Caco-2 (cell line): ENCODE measurements at places on chromosomes 3 and 15. TPM values are rescaled to one million over a fixed set of nuclear protein-coding genes. Genes with fewer than 3 reads are reported as not detected.

DNA sequence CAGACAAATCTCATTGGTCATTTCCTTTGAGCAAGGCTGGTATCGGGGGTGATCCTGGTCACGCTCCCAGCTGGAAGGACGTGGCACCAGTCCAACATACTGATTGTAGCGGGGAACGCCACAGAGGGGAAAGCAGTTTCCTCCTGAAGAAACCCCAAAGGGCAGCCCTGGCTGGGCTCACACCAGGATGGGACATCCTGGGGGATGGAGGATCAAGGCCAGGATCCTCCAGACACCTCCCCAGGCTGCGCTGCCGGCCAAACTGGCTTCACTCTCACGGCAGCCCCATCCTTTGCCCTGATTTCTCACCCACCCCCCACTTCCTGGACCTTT is 36.6 kb downstream of the MUC20 start:
- no peak overlapping the region for H3K27ac ChIP-seq
- H3K27me3 ChIP-seq = no peaks in the 10 kb centered on the region
- H3K4me3 ChIP-seq = no peak overlapping the region
- H3K36me3 ChIP-seq = no peaks in the 10 kb centered on the region

- H3K4me1 ChIP-seq = no peaks in the 10 kb centered on the region
- no peaks in the 10 kb centered on the region for H3K27me3 ChIP-seq
- H3K4me3 ChIP-seq = no peak overlapping the region
- no peaks in the 10 kb centered on the region for H3K36me3 ChIP-seq
- no peak overlapping the region for H3K27ac ChIP-seq
- DNase-seq = no peak
Measured at GRCh38 chr3:53536282-53536681, 41.9 kb downstream of the CACNA1D start.

- no peaks in the 10 kb centered on the region for H3K4me1 ChIP-seq
- no peak overlapping the region for H3K27ac ChIP-seq
- DNase-seq = no peak
- H3K27me3 ChIP-seq = no peaks in the 10 kb centered on the region
- no peaks in the 10 kb centered on the region for H3K36me3 ChIP-seq
Measured at GRCh38 chr15:29034151-29034550, 148.4 kb downstream of the APBA2 start.

DNA sequence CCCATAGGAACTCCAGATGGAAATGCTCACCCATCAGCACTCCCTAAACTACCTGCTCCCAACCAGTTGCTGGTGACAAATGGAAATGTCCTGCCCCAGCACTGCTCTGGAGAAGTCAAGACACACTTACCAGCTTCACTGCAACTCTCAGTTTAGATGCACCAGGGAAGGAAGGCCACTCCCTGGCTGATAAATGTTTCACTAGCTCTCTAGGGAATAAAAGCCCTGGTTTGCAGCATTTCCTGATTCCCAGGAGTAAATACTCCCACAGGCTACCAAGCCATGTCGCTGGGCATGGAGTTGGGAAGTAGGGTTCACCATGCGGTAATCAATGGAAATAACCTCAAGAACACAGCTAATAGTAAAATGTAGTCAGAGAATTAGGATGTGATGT is 112.0 kb upstream of the NEO1 start:
- H3K4me1 ChIP-seq = no peaks in the 10 kb centered on the region
- no peaks in the 10 kb centered on the region for H3K27me3 ChIP-seq
- no peak for DNase-seq
- no peak overlapping the region for H3K4me3 ChIP-seq

GRCh38 chr3:168156479-168156878 is 60.8 kb upstream of the GOLIM4 start:
- no peaks in the 10 kb centered on the region for H3K36me3 ChIP-seq
- no peak overlapping the region for H3K4me3 ChIP-seq
- no peak for DNase-seq
- H3K27me3 ChIP-seq = no peaks in the 10 kb centered on the region
- H3K4me1 ChIP-seq = peaks cover 9% of the 10 kb centered on the region
- H3K27ac ChIP-seq = no peak overlapping the region

RETNLB gene
- total RNA-seq = not detected in 2 replicates

GRCh38 chr3:150384296-150385212 is 23.5 kb upstream of the TSC22D2 start:
- H3K27ac ChIP-seq = no peak overlapping the region
- DNase-seq = no peak
- no peak overlapping the region for H3K4me3 ChIP-seq
- H3K4me1 ChIP-seq = 0 out of 2 replicates have a peak, but pooled peaks cover 2% of the 10 kb centered on the region

DNA sequence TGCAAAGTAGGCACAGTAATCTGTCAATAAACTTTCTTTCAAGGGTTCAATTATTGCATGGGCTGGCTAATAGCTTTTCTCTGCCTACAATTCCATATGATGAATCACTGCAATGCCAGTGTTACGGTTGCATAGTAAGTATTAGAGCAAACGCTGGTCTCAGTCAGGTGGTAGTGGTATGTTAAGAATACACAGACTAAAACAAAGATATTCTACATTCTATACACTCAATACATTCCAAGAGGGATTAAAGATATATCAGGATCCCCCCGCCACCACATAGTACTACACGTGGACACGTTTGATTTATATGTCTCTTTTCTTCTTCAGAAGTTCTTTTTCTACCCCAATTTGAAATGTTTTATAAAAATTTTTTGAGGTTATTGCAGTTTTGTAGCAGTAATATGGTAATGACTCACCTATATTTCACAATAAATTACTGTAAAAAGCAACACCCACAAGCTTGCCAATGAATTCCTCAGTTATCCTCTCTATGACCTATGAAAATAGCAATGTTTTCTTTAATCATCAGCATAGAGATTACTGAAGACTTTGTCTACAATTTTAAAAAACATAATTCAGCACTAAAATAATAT is 68.2 kb downstream of the CD200R1L start:
- H3K27me3 ChIP-seq = no peaks in the 10 kb centered on the region
- H3K36me3 ChIP-seq = no peaks in the 10 kb centered on the region
- no peak overlapping the region for H3K27ac ChIP-seq
- peaks cover 24% of the 10 kb centered on the region for H3K4me1 ChIP-seq
- no peak overlapping the region for H3K4me3 ChIP-seq

GRCh38 chr3:140848666-140849065 is 93.0 kb upstream of the SLC25A36 start:
- no peaks in the 10 kb centered on the region for H3K4me1 ChIP-seq
- no peak overlapping the region for H3K27ac ChIP-seq
- no peaks in the 10 kb centered on the region; the same call in 1 of the 2 replicates for H3K27me3 ChIP-seq
- no peaks in the 10 kb centered on the region for H3K36me3 ChIP-seq

RTP1 gene
- not detected in 2 replicates for total RNA-seq

LRRC34 gene
- total RNA-seq = not detected in 2 replicates

KLHL24 gene
- total RNA-seq = 16.8 and 17.6 TPM in 2 replicates

CCR1 gene
- 1.7 and 2.9 TPM in 2 replicates for total RNA-seq

DNA sequence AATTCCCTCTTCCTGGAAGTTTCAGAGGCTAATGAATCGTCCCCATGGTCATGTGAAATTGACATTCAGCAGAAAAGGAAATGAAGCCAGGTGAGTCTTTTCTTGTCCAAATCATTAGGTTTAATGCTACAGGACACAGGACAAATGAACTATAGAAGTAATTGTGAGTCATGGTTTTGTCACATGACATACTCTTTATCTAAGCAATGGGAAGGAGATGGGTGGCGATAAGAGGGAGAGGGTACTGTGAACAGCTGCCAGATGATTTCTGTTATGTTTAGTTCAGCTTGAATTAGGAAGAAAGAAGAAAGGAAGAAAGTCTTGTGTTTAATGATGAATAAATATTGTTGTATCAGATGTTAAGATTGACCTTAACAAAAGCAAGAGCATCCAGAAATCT is 515.4 kb upstream of the ZNF717 start:
- H3K27me3 ChIP-seq = no peaks in the 10 kb centered on the region
- H3K36me3 ChIP-seq = no peaks in the 10 kb centered on the region
- no peak for DNase-seq
- H3K4me3 ChIP-seq = no peak overlapping the region

GRCh38 chr3:34207806-34208205 is 409.4 kb downstream of the PDCD6IP start:
- H3K27ac ChIP-seq = no peak overlapping the region
- no peak for DNase-seq
- no peaks in the 10 kb centered on the region for H3K36me3 ChIP-seq
- no peak overlapping the region for H3K4me3 ChIP-seq
- no peaks in the 10 kb centered on the region for H3K4me1 ChIP-seq

DNA sequence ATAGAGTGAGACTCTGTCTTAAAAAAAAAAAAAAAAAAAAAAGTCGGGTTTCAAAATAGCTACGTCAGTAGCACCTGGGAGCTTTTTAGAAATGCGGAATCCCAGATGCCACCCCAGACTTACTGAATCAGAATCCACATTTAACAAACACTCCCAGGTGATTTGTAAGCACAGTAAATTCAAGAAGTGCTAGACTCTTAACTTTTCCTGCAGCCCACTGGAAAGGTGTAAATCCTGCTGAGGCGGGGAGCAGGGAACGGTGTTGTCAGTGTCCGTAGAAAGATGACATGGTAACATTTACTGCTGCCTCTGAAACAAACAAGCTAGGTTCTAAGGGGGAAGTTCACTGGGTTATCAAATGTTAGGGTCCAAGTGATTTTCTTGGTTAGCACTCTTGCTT is 2.4 kb upstream of the AKAP13 start:
- no peak for DNase-seq
- H3K4me1 ChIP-seq = peaks cover 11% of the 10 kb centered on the region
- no peak overlapping the region for H3K4me3 ChIP-seq
- no peaks in the 10 kb centered on the region for H3K27me3 ChIP-seq

PIERCE2 gene
- 1.3 TPM in 1 of 2 replicates, not detected in the other for total RNA-seq
